ENCODE measurements at places on chromosomes 2 and 18.

DNA sequence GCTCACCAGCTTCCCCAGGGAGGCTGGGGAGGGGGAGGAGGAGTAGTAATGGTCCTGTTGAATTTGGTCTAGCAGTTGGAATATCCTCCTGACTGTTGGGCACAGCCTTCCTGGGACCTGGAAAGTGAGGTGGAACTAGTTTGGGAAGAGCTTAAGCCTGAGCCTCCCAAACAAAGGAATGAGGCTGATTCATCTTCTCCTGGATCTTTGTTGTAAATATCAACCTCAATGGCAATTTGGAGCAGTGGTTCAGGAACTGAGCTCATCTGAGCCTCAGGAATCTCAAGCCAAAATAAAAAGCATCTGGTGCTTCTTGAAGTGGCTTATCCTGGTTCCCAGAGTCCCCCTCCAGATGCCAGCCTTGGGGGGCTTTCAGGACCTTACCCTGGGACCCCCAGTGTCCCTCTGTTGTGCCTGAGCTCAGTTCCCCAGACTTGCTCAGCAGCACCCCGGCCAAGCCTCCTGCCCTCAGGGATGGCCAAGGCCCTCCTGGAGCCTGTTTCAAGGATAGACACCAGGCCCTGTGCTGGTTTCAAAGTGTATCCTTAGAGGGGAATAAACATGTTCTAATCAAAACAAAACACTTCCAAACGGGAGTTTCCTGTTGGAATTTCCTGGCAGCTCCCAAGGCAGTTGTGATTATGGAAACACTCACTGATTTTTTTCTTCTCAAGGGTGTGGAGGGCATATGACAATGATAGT, 112.6 kb downstream of the DDX1 start:
- no peak for DNase-seq

DNA sequence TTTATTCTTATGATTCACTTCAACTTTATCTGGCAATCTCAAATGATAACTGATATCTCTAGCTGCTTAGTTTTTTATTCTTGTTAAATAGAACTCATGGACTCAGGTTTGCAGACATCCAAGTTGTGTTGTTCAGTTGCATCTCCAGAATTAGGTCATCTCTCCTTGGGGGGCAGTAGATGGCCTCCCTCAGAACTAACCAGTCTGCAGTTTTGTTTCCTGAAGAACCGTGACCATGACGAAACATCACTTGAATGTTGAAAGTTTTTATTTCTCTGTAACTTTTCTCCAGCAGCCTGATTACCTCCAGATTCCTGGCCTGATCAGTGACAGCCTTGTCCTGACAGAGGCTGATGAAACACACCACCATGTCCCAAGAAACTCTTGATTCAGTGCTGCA, 321.5 kb downstream of the GALNT13 start:
- no peak for DNase-seq

DNA sequence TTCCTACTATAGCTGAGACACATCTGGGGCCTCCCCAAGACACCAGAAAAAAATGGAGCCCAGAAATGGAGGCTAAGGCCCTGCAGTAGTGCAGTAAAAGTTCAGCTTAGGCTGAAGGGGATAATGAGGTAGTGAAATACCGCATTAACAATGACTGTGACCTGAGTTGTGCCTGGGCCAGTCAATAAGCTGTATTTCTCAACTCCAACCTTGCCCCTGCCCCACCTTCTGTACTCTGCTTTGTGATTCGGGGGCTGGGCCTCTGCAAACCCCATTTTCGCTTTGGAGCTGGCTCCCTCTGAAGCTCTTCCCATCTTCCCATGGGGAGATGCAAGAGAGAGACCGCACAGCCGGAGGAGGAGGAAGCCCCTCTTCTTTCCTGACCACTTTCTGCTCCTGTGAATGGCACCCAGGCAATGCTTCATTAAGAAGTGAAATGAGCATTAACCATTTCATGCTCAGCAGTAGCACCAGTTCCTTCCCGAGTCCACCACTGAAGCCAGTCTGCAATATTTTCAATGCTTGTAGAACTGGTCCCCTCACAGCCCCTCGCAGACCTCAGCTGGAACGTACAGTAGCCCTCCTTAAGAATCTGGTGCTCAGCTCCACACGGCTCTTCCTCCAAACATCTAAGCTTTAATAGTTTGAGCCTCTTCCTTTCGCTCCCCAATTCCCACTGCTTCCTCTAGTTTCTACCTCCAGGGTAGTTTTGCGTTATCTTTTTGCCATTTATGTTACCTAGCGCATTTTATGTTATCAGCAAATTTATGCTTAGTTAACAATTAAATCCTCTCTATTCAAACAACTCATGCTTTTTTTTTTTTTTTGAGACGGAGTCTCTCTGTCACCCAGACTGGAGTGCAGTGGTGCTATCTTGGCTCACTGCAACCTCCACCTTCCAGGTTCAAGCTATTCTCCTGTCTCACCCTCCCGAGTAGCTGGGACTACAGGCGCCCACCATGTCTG, 32.6 kb upstream of the SCYGR1 start:
- DNase-seq = no peak

DNA sequence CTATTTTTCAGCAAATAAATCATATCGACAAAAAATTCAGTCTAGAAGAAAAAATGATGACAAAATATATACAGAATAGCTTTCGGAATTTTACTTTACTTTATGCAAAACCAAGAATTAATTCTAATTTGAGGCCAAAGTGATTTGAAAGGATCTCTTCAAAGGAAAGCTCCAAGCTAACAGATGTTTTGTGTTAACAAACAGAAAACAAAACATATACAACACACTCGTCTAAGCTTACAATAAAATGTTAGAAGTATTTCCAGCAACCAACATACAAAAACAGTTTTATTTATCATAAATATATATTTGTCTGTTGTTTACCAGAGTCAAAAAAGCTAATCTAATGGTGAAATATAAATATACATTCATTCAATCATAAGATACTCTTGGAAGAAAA, 118.1 kb upstream of the CHRNA1 start:
- no peak for DNase-seq

DNA sequence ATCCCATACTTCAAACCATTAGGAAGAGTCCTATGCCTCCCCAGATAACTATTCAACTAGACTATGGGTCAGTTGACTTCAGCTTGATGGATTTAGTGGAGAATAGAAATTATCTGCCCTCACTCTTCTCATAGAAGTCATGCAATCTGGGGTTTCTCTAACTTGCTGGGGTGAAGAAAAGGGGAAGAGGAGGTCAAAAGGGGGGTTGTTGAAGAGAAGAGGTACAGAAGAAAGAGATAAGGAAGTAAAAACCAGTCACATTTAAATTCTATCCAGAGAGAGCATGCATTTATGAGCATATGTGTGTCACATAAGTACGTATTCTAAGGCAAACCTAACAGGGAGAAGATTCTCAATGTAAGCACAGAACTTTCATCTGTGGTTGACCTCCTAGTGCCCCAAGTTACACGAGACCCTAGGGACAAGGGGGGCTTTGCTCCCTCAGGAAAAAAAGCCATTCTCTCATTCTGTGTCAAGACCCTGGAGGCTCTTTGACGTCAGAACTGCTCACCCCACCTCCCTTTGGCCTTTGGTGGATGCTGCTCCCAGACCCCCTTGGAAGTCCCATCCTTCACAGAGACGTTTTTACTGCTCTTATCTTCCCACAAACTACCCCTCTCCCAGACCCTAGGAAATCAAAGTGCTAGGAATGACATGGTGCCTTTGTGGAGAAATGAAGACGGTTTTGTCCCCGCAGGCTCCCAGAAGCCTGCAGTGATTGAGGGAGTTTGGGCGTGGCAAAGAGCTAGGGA, 236.8 kb upstream of the TNP1 start:
- DNase-seq = no peak

DNA sequence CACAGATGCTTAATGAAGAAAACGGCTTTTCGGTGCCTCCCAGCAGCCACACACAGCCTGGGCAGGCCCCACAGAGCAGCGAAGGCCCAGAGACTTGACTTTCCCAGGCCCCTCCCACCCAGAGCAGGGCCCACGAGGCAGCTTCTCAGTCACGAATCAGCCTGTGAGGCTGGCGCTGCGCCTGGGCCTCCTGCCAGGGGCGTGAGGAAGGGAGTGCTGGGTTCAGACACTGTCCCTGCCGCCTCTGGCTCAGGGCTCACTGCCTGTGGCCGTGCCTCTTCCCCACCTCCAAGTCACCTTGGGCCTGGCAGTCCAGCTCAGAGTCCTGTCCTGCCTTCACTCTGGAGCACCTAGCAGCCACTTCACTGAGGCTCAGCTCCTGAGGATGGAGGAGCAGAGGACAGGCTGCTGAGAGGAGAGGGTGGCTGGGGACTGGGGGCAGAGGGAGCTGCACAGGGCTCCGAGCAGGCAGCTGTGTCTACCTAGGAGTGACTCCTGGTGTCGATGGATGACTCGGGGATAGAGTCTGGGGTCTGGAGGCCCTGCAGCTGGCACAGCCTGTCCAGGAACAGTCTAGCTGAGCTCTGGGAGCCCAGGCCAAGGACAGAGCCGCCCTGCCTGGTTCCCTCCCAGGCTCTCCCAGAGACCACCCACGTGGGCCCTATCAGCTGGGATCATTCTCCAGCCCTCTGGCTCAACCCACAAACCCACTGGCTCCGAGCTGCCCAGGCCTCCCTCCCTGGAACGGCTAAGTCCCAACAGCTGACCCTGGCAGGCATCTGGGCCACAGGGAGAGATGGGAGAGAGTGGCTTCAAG, 36.4 kb upstream of the FOSL2 start:
- peak; percentile 93 for DNase-seq

DNA sequence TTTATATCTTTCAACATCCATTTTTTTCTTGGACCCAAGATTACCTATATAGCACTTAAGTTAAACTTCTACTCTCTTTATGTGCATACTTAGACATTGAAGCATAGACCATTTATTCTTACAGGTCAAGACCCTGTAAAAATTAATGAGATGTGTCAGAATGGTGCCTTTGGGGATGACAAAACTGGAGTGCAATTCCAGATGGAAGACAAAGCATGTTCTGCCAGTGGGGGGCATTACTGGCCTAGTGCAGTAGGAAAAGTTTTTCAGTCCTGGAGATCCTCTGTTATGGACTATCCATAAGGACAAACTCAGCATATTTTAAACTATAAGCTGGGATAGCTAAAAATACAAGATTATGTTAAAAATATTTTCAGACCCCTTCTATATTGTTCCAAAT, 57.8 kb upstream of the MMADHC start:
- DNase-seq = no peak

DNA sequence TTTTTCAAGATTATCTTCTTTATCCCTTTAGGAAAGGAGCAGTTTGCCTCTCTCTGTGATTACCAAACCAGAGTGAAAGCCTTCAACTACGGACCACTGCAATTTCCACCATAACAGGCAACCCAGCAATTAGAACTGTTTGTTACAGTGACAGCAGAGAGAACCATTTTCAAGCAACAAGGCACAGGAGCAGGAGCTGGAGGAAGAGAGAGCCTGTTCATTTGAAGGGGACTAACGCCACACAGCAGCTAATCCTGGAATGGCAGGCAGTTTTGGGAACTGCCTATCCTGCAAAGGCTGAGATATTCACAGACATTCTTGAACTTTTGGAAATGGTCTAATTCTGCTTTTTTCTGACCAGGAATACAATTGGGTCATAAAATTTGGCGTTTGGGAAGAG, 1541.9 kb upstream of the PIK3C3 start:
- DNase-seq = peak; percentile 55

- peak; percentile 81 for DNase-seq
Measured at GRCh38 chr2:37877457-37878315, 47.4 kb upstream of the RMDN2 start.

DNA sequence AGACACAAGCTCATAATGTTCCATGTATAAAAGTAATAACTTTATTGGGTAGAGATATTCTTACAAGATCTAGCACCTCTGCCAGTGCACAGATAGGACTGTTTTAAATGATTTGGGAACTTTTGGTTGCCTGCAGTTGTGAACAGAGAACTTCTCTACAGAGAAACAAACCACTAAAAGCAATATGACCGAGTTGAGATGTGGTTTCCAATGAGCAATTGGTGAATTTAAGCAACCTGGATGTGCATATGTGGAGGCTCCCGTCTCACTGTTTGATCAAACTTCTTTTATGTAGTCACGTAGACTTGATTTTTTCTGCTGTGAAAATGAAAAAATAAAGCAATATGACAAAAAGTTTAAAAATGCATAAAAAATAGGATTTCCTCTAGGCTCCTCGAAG, 7.8 kb downstream of the SOX11 start:
- DNase-seq = no peak

Data from astrocyte of the hippocampus (primary cell).